ENCODE measurements at places on chromosomes 2 and 18.

- DNase-seq, result no peak
These were observed 35.0 kb downstream of the NEDD4L start for GRCh38 chr18:58078889-58079573.

DNA sequence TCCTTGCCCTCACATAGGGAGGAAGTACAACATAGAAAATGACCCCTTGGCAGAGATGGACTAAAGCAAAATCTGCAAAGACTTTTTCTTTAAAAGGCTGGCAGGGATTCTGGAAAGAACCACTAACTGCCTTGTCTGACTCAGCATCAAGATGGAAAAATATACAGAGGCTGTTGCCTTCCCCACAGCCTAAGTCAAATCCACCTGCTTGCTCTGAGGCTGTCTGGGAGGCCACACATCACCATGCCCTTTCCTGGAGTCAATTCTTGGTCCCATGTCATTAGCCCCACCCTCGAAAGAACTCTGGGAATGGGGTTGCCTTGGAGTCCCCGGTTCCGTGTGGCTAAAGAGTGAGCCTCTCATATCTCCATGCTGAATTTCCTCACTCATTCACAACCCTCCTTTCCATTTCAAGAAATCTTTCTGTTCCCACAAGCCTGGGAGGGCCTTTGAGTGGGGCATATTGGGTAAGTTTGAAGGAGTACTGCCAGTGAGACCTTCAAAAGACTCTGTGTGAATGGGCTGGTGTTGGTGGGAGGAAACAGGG is 39.4 kb downstream of the BMP10 start:
- no peak for DNase-seq

GRCh38 chr2:16899958-16900357 is 234.3 kb upstream of the CYRIA start:
- DNase-seq, result no peak

GRCh38 chr2:127078666-127079270 is 28.2 kb downstream of the BIN1 start:
- no peak for DNase-seq

DNA sequence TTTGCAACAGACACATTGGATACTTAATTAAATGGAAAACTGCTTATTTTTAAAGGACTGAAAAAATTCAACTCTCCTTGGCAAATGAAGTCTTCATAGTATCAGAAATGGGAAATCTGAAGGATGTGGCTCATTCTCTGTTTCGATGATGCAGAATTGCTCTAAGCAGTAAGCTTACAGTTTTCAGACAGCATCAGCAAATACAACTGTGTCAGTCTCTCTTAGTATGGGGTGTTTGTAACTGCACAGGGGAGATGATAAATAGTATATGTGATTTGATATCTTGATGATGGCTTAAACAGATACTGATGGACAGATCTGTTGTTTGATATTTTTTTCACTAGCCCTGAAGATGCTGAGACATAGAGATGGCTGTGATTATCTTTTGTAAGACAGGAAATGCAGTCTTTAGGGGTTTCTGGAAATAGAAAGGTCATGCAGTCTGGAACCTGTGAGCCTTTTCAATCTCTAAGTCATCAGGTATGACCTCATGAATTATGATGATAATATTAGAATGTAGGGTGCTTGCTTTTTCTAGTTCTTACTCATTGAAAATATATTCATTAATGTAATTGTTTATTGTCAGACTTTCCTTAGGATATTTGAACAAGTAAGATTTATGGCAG is 84.2 kb downstream of the SLC4A10 start:
- no peak for DNase-seq

- no peak for DNase-seq
These were observed 516.7 kb downstream of the LRRTM4 start for GRCh38 chr2:77005522-77005921.

GRCh38 chr2:156437272-156437930 is 1.2 kb downstream of the GPD2 start:
- DNase-seq, result no peak

DNA sequence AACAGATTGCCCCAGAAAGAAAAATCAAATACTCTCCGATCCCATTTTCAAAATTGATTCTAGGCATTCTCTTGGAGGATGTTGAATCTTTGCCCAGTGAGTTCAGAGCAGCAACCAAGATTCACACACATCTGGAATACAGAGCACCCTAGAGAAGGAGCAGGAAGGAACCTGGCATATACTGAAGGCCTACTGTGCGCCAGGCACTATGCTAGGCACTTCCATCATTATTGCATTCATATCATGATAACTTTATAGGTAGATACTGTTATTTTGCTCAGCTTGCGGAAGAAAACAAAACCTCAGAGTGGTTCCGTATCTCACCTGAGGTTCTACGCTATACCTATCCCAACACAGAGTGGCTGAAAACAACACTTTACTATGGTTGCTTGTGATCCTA is 160.3 kb upstream of the SERTAD2 start:
- no peak for DNase-seq

DNA sequence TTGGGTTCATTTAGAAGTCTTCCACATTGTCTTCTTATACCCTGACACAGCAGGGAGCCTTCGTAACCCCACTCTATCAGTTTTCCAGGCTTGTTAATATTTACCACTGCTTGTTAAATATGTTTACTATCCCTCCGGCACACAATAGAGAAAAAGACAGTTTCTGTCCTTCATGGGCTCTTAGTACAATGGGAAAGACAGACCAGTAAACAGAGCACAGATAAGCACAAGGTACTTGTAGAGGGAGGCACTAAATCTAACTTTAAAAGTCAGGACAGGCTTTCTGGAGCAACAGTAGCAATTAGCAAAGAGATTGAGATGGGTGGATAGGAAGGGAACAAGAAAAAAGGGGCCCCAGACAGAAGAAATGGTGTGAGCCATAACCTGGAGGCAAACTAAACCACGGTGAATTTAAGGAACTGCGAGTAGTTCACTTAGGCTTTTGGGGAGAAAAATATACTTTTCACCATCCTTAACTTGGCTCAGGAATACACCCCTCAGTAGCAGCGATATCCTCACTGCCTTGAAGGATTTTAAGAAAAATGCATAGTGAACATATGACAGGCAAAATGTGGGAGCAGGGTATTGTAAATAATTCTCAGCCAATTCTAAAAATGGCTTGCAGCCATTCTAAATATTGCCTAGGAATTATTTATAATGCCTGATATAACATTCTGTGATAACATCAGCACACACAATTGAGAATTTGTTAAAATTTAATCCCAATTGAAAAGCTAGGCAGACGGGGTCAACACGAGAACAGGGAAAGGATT is 383.7 kb downstream of the CDH2 start:
- DNase-seq, result no peak

- DNase-seq, result no peak
These were observed 134.5 kb upstream of the PKDCC start for GRCh38 chr2:41913311-41913710.

DNA sequence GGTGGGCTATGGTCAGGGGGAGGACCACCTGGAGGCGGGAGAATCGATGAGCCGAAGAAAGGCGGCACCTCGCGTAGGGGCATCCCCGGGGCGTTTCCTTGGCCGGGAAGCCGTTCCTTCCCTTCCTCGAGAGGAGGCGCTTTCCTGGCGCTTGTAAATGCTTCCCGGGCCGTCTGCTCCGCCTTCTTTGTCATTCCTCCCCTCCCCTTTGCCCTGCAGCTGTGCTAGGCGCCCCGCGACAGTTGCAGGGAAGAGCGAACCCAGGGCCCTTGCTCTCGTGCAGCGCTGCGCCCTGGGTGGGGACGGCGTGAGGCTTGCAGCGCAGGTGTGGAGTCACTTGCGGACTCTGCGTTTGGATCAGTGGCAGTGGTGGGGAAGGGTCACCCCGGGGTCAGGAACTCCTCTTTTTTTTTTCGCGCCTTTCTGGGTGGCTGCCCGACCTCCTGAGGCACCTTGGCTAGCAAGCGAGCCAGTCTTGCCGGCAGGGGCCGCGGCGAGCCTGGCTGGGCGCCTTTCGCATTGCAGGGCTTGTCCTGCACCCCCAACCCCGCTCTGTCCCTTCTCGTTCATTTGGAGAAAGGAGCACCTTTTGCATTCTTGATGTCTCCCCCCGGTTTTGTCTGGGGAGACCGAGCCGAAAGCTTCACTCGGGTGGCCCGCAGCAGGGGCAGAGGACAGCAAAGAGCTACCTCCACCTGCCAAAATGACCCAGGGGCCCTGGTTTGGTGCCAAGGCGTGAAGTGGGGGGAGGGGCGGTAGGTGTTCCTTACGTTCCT is 858 bp downstream of the KCNS3 start:
- no peak for DNase-seq

- no peak for DNase-seq
These were observed 522.0 kb downstream of the PLCL1 start for GRCh38 chr2:198326431-198326830.
